ENCODE measurements at places on chromosomes 16 and 17.

- no peak for DNase-seq
Measured at GRCh38 chr17:57091186-57091618, 6.2 kb downstream of the AKAP1 start.

DNA sequence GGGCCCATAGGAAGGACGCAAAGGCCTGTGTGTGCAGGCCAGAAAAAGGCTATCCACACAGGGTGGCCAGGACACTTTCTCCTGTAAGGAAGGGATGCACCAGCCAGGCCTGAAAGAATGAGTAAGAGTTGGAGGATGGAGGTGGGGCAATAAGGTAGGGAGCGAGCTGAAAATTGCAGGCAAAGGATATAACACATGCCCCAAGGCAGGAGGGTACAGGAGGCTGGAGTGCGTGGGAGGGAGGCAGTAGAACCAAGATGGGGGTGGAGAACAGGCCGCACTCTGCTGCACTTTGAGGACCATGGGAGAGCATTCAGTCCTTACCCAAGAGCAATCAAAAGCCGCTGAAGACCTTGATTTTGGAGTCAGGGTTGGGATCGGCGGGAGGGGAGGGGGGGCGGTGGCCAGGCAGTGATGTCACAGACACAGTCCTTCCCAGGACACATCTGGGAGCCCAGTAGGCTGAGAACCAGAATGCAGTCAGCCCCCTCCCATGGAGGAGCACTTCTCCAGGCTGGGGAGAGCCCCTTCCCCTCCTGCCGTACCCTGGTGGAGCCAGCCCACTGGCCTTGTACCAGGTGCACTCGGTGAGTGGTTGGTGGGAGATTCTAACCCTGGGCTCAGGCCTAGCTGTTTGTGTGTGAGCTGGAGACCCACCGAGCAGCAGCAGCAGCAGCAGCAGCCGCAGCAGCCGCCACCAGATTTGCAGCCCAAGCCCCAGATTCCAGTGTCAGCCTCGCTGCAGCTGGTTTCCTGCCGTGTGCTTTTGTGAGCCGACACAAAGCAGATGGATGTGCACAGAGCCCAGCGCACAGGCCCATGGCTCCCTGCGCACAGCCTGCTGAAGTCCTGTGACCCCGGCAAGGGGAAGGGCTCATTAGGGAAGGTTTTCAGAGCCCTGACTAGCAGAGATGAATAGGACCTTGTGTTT lies 17.5 kb downstream of the ANKRD40 start:
- DNase-seq: no peak

GRCh38 chr16:49890876-49891275 lies 35.0 kb upstream of the ZNF423 start:
- peak; percentile 1 for DNase-seq

- DNase-seq: no peak
Measured at GRCh38 chr17:44672479-44673093, 16.3 kb downstream of the MEIOC start.

- no peak for DNase-seq
Measured at GRCh38 chr17:75550139-75550465, 24.6 kb downstream of the LLGL2 start.

DNA sequence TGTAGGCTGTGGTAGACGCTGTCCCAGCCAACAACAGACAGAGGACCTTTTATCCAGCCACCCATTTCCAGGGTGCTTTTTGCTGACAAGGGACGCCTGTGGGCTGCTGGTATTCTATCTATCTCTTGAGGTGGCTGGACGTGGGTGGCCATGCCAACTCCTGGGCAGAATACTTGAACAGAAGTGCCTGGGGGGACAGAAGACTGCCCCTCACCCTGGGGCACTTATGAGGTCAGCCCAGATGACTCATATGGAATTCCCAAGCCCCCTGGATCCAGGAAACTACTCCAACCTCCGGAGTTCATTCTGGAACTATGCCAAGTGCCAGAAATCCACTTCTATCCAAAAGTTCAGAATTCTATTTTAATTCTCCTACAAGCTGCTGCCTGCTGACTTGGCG lies 61.3 kb downstream of the CDRT4 start:
- DNase-seq: no peak

- DNase-seq: no peak
Measured at GRCh38 chr16:83992624-83993023, 24.6 kb downstream of the NECAB2 start.

DNA sequence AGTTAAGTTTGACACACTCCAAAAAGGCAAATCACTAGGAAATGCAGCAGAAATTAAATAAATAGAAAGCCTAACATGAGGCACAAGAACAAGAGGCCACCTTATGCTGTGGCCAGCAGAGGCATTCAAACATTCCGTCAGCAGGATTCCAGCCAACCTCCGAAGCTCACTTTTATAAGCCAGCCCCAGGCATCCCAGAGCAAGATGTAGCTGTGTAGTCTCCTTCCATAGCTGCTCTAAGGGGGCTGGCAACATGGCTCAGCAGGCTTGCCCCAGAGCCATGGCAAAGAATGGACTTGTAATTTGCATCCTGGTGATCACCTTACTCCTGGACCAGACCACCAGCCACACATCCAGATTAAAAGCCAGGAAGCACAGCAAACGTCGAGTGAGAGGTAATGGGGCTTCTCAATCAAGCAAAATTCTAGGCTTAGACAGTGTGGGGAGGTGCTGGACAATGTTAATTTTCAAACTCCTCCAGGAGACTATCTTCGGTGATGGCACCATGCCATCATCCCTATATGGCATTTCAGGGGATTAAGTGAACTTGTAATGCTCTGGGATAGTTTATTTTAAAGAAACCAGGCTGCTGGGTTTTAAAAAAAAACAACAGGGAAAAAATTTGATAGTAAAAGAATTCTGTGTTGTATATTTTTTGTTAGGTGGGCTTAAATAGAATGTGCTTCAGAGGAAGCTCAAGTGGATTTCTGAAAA lies at the start of gene CLEC3A:
Gene CLEC3A, plus strand, starts transcription at position 202 of the 714 bp plus-strand sequence. Its CDS starts 79 bp downstream, at position 281.
- DNase-seq: no peak

- DNase-seq: no peak
Measured at GRCh38 chr17:48642843-48643696, 16.9 kb upstream of the HOXB9 start.

DNA sequence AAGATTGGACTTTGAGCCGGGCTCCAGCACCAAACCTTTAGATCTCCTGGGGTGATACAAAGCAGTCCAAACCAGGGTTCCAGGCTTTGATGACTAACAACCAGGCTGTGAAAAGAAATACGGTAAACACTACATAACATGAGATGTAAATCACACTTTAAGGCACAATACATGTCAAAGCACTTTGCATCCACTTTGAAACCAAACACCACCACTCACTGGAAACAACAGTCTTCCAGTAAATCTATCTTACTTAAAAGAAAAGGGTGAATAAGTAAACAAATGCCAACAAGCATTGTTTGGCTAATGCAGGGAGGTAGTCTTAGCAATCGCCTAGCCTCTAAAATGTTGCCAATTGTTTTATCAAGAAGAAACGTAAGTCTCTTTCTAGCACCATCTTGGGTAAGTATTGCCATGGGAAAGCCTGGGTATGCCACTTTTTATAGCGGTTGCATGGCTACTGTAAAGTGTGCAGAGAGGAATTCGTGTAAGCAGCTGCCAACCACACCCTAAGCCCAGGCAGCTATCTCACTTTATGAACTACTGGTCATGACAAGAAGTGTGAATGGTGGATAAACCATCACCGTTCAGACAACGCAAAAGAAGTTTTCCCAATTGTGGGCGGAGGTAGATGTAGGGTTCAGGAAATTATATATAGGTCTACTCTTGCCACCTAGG lies 267.4 kb upstream of the PSMD7 start:
- no peak for DNase-seq

DNA sequence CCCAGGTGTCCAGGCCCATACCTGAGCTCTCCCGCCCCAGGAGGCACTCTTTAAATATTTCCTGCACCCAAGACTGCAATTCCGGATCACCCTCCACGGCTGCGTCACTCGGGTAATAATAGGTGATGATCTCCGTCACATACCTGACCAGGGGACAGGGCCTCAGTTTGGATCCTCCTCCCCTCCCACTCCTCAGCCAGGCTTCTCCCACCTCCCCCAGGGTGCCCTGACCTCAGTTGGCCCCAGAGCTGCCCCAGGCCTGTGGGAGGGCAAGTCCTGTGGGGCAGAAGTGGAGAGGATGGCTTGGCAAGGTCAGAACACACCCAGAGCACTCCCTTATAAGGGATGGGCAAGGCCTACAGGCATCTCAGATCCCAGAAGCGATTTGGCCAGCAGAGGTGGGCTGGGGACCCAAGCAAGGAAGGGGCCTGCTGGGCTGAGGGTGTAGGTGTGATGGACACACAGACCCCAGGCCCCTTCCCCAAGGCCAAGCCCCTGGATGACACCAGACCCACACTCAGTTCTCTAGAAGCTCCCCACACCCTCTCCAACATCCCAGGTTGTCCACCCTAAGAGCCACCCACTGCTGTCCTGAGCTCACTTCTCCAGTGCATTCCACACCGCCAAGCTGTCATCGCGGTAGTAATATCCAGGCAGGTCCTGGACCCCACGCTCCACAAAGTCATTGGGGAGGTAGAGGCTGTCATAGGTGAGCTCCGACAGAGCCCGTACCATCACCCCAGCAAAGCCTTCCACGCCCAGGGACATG lies 11.8 kb downstream of the ALOX12B start:
- DNase-seq: no peak

- DNase-seq: no peak
Measured at GRCh38 chr16:2040041-2040786, 7.4 kb downstream of the NTHL1 start.

DNA sequence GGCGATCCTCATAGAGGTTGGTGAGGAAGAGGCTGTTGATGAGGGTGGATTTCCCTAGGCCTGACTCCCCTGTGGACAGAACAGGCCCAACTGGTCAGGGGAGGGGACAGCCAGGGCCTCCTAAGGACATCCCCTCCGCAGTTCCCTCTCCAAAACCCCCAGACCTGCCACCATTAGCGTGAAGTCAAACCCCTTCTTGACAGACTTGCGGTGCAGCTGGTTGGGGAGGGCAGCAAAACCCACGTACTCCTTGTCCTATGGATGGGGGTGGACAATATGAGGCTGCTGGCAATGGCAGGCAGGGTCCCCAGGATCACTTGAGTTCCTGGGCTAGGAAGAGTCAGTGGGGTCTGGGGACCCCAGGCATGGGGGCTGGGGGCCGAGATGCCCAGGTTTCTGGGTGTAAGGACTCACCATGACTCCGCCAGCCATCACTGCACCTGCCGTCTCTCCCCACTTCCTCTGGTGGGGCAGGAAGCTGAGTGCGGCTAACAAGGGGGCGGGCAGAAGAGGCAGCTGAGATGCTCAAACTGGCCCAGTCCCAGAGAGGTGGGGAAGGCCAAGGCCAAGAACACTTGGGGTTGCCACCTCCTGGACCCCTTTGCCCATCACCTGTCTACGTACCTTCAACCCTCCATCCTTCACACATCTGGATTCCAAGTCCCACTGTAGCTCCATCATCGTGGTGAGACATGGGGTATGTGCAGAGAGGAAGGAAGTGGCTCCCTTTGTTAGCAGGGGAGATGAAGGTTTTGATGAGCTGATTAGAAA lies at the start of gene SEPTIN1:
Gene SEPTIN1, minus strand, starts transcription at position 451 of the 771 bp plus-strand sequence. Its CDS starts 19 bp downstream, at position 432.
- peak; percentile 83 for DNase-seq

DNA sequence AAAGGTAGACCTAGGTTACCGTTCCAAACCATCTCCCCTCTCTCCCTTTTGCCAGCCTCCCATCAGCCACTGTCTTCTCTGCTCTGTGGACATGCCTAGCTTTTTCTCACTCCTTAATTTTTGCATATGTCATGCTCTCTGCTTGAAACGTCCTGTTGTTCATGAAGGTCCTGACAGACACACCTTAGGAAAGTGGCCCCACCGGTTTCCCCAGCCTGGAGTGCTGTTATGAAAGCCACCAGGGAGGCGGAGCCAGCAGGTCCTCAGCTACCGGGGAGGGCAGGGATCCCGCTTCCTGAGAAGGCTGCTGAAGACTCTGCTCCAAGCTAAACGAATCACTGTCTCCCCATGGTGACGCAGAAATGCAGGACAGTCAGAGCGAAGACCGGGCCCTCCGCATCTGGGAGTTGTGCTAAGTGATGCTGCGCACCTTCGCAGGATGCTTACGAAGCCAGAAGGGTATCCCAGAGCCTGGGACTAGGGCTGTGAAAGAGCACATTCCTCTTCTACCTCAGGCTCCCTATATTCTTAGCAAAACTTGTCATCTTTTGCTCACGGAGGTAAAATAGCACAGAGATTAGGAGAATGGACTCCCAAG lies 2.3 kb upstream of the SLC16A11 start:
- peak; percentile 44 for DNase-seq

GRCh38 chr17:27991462-27991993 lies 50.9 kb upstream of the NLK start:
- no peak for DNase-seq

DNA sequence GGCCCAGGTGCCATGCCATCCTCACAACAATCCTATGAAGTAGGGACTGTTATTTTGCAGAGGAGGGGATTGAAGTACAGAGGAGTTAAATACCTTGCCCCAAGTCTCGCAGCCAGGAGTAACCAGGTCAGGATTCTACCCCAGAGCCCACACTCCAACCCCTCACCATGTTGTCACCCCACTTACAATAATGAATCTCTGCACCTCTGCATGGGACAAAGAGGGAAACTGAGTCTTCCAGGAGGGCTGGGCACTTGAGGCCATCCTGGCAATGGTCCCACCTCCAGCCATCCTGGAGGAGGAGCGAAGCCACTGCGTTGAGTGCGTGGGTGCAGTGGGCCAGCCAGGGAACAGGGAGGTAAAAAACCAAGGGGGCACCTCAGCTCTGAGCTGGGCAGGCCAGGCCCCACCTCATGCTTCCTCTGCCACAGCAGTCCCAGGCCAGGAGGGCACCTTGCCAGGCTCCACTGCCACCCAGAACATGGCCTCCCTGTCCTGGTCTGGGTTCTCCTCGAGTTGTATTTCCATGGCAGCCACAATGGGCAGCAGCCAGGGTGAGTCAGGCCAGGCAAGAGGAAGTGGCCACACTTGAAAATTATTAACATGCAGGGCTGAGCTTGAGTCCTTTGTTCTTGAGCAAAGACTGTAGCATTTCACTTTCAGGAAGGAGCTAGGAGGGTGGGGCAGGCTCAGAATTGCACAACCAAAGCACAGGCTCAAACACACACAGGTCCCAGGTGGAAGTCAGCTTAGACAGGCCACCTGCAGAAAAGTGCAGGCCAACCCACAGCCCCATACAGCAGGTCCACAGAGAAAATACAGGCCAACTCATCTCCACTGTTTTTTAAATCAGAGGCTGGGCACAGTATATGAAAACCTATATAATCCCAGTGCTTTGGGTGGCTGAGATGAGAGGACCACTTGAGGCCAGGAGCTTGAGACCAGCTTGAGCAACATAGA lies 52.1 kb downstream of the CUEDC1 start:
- DNase-seq: no peak

GRCh38 chr17:46190763-46191162 lies 2.5 kb downstream of the KANSL1 start:
- DNase-seq: no peak

- no peak for DNase-seq
Measured at GRCh38 chr16:17205279-17206211, 265.2 kb downstream of the XYLT1 start.

GRCh38 chr17:7441266-7441665 lies 2.0 kb downstream of the FGF11 start:
- DNase-seq: peak; percentile 7
